Cardiac fibroblast (primary cell): ENCODE measurements at places on chromosomes 5 and 9.

DNA sequence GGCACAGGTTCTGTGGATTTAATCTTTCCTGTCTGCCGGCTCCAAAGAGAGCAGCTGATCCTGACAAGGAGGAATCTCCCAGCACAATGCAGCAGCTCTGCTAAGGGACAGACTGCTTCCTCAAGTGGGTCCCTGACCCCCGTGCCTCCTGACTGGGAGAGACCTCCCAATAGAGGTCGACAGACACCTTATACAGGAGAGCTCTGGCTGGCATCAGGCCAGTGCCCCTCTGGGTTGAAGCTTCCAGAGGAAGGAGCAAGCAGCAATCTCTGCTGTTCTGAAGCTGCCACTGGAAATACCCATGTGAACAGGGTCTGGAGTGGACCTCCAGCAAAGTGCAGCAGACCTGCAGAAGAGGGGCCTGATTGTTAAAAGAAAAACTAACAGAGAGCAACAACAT, 630.2 kb upstream of the FTMT start:
- DNase-seq = no peak

GRCh38 chr5:180411948-180412347, 58.8 kb upstream of the GFPT2 start:
- DNase-seq = no peak

GRCh38 chr9:81893929-81894328, 34.3 kb upstream of the SPATA31D4 start:
- no peak for DNase-seq

DNA sequence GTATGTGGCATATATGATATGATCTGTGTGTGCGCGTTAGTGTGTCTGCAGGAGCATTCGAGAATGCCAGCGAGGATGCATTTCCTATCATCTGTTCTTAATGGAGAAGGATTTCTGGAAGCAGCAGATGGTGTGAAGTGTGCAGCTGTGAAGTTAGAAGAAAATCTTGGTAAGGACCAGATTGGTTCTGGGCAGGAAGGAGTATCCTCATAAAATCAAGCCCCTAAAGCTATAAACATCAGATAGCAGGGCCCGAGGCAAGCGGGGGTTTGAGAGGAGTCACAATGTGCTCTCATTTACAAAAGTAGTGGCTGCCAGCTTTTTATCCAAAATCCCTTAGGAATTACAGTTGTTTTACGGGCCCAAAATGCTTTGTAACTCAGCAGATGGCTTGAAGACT, 40.0 kb downstream of the DAPK1 start:
- DNase-seq = no peak

DNA sequence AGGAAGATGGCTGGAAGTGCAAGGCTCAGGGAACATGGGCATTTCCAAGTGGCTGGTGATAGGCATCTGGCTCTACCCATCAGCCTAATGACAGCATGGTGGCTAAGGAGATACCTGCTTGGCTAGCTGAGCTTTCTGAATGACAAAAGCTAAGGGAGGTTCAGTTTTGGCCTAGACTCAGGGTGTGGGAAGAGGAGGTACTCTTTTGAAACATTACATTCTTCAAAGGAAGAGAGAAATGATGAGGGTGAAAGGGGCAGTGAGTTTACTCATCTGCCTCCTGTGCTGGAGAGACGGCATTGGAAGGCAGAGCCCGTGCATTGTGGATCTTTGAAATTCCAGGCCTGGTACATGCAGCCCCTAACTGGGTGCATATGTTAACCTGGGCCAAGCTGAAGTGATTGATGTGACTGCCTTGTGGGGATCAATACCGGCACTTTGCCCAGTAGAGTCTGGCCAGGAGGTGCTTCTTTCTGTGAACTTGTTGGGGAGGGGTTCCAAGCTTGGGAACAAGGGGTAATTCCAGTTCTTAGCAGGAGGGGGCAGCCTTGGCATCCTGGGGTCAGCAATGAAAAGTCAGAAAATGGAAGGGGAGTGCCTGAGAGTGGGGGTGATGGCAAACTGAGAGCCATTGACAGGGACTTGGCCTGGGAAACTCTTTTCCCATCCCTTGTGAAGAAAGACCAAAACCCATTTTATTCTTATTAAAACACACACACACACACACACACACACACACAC, 108.6 kb downstream of the ACER2 start:
- no peak for DNase-seq

DNA sequence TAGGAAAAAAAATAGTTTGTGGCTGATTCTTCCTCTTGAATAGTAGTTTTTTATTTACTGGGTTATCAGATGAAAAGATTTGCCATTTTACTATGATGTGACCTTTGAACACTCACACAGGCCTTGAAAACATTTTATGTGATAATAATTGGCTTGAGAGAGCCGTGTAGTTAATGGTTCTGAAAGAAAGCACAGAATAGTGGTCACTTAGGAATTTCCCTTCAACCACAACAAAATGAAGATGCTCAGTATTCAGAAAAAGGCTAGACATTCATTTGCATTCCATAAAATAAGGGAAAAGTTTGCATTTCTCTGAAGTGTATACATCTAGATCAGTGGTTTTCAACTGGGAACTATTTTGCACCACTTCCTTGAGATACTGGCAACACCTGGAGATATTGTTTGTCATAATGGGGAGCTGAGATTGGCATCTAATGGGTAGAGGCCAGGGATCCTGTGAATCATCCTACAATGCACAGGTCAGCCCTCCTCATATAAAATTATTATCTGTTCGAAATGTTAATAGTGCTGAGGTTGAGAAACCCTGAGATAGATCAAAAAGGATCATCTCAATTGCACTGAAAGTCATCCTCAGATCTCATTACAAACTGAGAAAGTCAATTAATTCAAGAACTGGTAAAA, 446.4 kb upstream of the CCNG1 start:
- DNase-seq = no peak

DNA sequence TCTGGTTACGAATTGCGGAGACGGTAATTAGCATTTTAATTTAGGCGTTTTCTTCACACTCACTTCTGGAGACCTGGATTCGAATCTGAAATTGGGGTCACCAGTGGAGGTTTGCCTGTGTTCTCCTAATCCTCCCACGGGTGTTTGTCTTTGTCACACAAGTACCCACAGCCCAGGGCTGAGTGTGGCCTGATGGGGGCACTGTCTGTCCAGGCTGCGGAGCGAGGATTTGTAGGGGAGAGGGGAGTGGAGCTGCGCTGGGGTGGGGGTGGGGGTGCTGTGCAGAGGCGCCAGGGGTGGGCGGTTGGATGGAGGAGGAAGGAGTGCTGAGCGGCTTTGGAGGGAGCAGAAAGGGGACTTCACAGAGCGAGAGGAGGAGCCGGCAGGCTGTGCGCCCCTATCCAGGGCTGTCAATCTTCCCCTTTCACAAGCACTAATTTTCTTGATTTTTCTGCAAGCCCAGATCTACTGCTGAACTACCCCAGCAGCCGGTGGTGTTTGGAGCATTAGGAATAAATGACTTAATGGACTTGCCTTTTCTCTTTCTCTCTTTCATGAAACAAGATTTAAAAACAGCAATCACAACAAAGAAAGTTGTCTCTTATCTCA, 53.1 kb downstream of the TSPAN17 start:
- no peak for DNase-seq

- peak; percentile 43 for DNase-seq
Measured at GRCh38 chr5:52844885-52845284, 57.2 kb downstream of the ITGA1 start.

DNA sequence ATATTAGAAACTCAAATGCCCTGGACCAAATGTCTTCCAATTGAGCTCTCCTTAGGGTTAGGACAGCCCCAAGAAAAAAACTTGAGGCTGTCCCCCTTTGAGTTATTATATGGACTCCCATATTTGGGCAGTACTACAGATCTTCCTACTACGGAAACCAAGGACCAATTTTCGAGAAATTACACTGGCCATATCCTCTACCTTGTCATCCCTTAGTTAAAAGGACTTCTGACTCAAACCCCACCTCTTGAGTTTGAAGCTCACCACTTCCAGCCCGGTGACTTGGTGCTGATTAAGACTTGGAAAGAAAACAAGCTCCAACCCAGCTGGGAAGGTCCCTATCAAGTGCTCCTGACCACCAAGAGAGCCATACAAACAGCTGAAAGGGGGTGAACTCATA, 497.0 kb upstream of the GRAMD2B start:
- DNase-seq = no peak

GRCh38 chr5:154940772-154941620, at the start of gene MRPL22:
Gene MRPL22 (plus strand): TSS chr5:154941073. CDS start chr5:154941111, 38 bp downstream.
- DNase-seq = peak; percentile 96

GRCh38 chr5:132466433-132467286, 23.9 kb downstream of the IRF1 start:
- DNase-seq = peak; percentile 64

- DNase-seq = no peak
Measured at GRCh38 chr9:92616199-92616641, 53.7 kb downstream of the IPPK start.

DNA sequence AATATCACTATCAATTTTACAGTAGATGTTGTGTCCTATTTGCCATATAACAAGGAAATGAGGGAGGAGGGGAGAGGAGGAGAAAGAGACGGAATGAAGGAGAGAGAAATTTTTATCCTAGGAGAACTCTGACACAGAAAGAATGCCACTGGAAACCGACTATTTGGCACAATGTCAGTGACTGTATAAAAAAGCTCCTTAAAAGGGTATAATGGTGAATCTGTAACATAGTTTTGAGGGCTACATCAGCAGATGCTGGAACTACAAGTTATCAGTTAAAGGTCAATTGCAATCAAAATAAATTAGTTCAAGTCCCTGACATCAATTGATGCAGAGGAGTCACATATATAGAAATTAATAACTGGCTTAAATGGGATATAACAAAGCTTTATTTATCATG, 5.7 kb downstream of the EDIL3 start:
- peak; percentile 70 for DNase-seq

- no peak for DNase-seq
Measured at GRCh38 chr5:180684623-180685161, 35.3 kb upstream of the FLT4 start.

GRCh38 chr5:165157219-165157618, 1651.8 kb downstream of the MAT2B start:
- DNase-seq = no peak

GRCh38 chr9:125400725-125401716, 139.4 kb downstream of the GAPVD1 start:
- no peak for DNase-seq

- peak; percentile 36 for DNase-seq
Measured at GRCh38 chr9:96293498-96294158, 8.3 kb downstream of the HSD17B3 start.

DNA sequence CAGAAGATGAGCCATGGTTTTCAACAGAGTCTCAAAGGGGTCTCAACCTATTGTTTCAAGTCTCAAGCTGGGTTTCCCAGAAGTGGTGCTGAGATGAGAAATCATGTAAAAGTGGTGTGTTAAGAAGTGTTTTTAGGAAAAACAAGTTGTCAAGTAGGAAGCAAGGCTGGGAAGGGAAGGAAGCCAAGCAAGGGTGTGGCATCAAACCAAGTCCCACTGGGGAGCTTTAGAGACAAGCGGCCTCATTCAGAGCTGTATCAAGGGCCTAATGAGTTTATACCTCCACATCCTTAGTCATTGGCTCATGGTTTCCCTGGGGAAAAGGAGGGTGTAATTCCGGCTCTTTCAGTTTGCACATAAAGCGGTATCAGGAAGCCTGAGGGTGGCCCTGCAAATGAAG, 26.4 kb upstream of the GABRB2 start:
- no peak for DNase-seq

DNA sequence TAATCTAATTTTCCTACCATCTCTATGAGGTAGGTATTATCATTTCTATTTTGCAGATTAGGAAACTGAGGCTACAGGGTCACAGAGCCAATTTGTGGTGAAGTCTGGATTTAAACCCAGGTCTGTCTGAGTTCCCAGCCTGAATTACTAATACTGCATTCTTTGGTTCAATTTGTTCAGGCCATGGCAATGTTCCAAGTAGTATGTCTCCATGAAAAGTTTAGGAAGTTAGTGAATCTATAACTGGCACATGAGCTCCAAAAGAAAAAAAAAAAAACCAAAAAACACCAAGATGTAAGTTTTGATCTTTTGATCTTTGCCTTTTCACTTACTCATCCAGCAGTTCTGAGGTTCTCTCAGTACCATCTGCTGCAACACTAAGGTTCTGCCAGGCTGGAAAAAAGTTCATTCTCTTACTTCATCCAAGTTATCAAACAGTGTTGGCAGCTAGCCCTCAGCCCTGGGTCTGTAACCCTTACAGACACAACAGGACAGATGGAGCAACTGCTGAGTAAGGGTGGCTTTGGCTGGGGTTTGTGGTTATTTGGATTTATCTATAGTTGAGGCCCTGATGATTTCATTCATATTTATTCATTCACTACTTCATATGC, 4.4 kb upstream of the TMEM268 start:
- DNase-seq = peak; percentile 91

- DNase-seq = peak; percentile 47
Measured at GRCh38 chr9:89312222-89312571, 1.2 kb downstream of the CKS2 start.

DNA sequence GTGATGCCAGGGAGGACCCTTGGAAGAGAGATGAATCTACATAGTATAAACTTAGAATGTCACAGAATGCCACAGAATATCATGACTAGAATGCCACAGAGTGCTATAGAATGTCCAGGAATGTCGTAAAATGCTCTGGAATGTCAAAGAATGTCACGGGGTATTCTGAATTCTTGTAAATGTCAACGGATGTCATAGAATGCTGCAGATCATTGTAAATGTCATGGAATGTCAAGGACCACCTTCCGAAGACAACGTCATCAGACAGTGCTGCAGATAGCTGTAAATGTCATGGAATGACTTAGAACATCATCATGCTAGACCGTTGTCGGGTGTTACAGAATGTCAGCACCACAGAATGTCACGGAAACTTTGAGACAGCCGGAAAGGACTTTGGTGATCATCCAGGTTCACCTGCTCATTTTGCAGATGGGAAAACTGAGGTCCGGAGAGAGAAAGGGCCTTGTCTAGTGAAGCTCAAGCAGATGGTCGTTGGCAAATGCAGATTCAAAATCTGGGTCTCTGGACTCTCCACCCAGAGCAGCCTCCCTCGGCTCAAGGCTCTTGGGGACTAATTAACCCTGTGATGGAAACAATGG, 117.1 kb downstream of the LHX2 start:
- DNase-seq = no peak

DNA sequence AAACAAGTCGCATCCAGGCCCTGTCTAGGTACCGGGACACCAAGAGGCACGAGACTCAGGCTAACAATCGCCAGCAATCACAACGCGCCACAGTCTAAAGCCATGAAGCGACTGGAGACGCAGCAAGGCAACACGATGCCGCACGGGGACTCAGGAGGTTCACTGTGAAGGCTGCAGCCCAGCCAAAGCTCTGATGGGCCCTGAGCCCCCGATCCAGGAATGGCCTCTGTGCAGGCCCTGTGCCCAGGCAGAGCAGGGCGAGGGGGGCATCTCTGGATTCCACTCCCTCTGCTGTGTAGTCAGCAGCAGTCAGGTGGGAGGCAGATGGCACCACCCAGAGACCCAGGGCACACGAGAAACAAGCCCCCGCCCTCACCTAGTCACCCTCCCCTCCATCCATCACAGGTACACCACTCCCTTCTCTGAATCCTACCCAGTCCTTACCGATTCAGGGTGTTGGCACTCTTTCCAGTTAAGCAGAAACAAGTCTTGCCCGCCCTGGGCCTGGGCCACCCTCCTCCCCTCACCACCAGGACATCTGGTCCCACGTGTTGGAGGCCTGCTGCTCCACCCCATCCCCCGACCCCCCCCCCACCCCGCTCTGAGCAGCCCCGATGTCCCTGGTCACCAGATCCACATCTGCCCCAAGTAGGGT, 1.1 kb downstream of the RALGDS start:
- DNase-seq = no peak

- no peak for DNase-seq
Measured at GRCh38 chr9:38278457-38278856, 114.0 kb upstream of the ALDH1B1 start.

GRCh38 chr9:34203992-34204635, 25.3 kb downstream of the UBAP1 start:
- peak; percentile 58 for DNase-seq

- DNase-seq = no peak
Measured at GRCh38 chr9:79603222-79603920, 31.6 kb downstream of the TLE4 start.
